Hematopoietic multipotent progenitor cell treated with erythropoietin and hydrocortisone succinate and interleukin-3 and kit ligand, for 4 days (in vitro differentiated cells): ENCODE measurements at places on chromosomes 1 and 21.

DNA sequence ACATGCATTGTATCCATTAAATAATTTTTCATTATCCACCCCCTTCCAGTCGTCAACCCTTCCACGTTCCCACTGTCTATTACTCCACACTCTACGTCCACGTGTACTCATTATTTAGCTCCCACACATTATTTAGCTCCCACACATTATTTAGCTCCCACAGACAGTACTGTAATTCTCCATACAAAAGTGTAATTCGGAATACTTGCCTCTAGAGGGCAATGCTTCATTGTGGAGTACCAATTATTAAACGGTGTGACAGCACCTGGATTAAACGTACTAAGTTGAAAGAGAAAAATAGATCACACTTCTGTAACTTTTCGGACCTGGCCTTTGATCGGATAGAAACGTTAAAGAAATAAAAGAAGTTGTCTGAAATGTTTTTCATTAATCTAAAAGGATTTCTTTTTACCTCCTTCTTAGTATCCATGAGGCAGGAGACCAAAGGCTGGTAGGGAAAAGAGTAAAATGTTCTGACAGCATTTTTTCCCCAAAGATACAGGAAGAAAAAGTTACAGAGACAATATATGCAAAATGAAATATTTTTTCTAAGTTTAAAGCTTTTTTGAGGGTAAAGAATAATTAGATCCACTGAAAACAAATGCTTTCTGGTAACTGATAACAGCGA is 99.2 kb downstream of the LHX8 start:
- peak; percentile 59 for DNase-seq

DNA sequence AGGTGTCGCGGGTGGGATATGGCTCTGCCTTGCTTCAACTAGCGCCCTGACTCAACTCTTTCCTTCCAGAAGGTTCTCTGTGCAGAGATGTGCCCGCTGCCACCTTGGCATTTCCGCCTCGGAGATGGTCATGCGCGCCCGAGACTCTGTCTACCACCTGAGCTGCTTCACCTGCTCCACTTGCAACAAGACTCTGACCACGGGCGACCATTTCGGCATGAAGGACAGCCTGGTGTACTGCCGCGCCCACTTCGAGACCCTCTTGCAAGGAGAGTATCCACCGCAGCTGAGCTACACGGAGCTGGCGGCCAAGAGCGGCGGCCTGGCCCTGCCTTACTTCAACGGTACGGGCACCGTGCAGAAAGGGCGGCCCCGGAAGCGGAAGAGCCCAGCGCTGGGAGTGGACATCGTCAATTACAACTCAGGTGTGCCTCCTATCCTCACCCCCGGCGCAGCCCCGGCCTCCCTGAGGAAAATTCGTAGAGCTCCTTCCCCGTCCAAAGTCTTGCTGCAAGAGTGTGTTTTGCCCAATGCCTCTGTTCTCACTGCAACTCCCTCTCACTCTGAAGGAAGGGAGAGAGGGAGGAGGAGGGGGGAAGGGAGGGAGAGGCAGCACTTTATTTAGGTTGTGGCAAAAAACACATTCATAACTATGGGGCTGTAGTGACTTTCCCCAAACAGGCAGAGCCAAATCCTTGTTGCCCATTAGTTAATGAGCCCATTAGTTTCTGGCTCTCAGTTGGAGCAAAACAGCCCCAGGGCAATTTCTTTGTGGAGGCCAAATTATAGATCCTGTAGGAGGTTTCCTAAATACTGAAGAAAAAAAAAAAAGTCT is 4.3 kb downstream of the LHX9 start:
- no peak for DNase-seq

DNA sequence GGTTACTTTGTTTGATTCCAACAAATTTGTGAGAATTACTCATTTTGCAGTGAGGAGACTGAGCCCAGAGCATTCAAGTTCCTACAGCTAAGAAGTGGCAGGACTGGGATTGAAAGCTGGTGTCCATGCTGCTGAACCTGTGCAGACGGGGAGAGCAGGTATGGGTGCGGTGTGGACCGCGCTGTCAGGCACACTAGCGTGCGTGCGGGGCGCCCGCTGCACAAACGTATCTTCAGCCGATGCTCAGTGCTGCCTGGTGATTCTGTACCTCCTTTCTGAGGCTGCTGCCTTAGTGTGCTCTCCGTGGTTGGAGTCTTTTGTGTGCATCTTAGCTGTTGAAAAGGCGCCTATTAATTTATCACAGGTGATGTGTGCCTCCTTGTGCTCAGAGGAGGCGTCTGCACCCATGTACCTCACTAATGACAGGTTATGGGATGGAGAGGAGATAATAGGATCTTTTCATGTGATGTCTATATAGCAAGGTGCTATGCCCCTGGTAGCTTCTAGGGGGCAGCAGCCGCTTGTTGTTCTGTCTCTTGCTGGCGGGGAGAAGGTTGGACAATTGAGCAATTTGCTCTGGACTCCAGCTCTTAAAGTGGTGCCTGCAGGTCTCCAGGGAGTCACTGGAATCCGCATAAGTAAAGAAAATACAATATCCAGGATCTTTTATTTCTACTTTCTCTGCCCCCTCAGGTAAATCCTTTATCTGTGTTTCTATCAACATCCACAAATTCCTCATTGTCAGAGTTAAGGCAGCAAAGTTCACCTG is 32.5 kb downstream of the PEX14 start:
- DNase-seq = peak; percentile 88

DNA sequence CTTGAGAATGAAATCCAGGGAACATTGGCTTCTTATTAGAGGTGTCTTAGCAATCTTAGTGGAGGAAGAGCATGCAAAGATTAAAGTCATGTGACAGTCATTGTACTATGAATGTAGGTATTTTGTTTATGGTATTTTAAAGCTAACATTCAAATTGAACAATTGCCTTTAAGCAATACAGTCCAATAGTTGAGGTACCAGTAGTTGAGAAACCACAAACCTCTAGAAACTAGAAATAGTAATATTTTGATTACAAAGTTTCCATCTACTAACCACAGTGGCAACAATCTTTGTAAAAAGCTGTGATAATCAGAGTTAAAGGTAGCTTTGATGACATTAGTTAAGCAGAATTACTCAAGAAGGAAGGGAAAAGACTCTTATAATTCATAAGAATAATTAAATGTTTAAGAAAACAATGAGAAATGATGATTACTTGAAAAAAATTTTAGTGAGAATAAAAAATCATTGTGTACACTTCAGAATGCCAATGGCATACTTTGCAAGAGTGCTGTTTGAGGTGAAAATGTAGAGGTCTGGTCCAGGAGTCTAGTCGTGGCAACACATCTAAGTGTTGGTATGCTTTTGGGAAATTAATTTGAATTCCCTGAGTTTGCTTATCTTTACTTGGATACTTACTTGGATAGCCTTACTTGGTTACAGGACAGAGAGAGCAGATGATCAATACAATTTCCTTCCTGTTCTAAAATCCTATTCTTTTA is 104.9 kb upstream of the PTGFR start:
- no peak for DNase-seq

GRCh38 chr1:39711966-39712340 is 20.7 kb upstream of the HPCAL4 start:
- no peak for DNase-seq

DNA sequence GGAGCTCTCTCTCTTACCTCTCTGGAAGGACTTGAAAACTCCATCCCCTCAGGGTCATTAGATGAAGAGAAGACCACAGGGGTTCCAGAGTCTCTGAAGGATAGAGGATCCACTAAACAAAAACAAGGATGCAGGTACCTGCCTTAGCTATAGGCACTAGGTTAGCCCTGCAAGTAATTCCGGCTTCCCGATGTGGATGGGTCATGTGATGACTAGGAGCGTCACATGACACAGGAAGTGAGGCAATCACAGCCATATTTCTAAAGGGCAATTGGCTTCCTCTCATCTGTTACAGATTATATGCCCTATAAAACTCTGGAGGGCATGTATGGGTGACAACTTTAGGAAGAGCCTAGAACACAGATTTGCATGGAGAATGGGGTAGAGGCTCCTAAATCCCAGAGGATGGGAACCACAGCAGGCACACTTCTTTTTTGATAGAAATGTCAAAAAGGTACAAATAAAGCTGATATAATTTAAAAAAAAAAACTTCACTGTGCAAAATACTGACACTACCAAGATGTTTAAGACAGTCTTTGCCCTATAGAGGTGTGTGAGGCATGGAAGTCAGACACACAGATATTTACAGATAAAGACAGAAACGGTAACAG is 14.1 kb downstream of the ENTREP3 start:
- DNase-seq = peak; percentile 93

GRCh38 chr21:26845066-26845758 is at the start of gene ADAMTS1:
TSS of gene ADAMTS1 (minus strand) at chr21:26845409. CDS start at chr21:26844954, 455 bp downstream.
- DNase-seq = peak; percentile 71

GRCh38 chr1:14421295-14421976 is 177.0 kb upstream of the KAZN start:
- no peak for DNase-seq

GRCh38 chr1:1373051-1373814 is 1.8 kb downstream of the AURKAIP1 start:
- DNase-seq = no peak

GRCh38 chr1:92695104-92695503 is 89.8 kb downstream of the EVI5 start:
- no peak for DNase-seq

- no peak for DNase-seq
Measured at GRCh38 chr1:74478979-74479378, 33.4 kb downstream of the LRRC53 start.

DNA sequence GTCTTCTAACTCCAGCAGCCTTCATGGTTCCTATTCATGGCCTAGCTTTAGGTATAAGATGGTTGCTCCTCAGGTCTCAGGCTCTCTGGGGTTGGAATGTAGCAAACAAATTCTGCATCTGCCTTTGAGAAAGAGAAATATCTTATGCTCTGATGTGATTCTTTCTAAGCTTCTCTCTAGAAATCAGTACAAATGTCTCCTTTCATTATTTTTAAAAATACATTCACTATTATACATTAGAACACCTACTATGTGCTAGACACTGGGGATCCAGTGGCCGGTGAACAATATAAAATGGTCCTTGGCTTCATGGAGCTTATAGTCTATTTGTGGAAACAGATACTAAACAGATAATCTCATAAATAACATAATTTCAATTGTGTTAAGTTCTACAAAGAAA is 16.1 kb upstream of the TMEM39B start:
- DNase-seq = no peak

GRCh38 chr1:218614031-218614430 is 268.9 kb downstream of the TGFB2 start:
- DNase-seq = no peak

- no peak for DNase-seq
Measured at GRCh38 chr1:113072141-113072756, 749 bp upstream of the LRIG2 start.

DNA sequence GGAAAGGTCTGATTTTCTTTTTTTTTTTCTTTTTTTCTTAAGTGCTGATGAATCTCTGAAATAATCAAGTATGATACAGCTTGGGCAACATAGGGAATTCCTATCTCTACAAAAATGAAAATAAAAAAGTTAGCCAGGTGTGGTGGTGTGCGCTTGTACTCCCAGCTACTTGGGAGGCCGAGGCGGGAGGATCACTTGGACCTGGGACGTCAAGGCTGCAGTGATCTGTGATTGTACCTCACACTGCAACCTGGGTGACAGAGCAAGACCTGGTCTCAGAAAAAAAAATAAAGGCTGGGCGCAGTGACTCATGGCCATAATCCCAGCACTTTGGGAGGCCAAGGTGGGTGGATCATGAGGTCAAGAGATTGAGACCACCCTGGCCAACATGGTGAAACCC is 6.0 kb downstream of the TRAPPC10 start:
- DNase-seq = no peak

DNA sequence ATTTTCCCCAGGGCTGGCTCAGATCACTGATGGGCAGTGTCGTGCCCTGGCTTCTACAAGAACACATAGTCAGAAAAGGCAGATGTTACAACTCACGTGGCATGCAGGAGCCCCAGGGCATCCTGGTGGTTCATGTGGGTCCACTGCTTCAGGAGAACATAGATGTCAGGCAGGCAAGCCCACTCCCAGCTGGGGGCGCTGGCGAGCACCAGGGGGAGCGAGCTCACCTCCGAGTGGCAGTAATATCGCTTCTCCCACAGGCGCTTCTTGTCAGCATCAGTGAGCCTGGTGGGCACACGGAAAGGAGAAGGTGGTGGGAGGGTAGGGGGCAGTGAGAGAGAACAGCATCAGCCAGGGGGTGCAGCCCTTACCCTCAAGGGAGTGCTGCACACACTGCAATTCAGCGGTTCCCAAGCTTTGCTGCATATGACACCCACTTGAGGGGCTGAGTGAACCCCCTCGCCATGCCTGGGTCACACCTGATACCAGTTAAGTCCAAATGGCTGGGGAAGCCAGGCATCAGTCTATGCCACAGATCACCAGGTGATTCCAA is 34.3 kb upstream of the PPP1R15B start:
- DNase-seq = peak; percentile 73

DNA sequence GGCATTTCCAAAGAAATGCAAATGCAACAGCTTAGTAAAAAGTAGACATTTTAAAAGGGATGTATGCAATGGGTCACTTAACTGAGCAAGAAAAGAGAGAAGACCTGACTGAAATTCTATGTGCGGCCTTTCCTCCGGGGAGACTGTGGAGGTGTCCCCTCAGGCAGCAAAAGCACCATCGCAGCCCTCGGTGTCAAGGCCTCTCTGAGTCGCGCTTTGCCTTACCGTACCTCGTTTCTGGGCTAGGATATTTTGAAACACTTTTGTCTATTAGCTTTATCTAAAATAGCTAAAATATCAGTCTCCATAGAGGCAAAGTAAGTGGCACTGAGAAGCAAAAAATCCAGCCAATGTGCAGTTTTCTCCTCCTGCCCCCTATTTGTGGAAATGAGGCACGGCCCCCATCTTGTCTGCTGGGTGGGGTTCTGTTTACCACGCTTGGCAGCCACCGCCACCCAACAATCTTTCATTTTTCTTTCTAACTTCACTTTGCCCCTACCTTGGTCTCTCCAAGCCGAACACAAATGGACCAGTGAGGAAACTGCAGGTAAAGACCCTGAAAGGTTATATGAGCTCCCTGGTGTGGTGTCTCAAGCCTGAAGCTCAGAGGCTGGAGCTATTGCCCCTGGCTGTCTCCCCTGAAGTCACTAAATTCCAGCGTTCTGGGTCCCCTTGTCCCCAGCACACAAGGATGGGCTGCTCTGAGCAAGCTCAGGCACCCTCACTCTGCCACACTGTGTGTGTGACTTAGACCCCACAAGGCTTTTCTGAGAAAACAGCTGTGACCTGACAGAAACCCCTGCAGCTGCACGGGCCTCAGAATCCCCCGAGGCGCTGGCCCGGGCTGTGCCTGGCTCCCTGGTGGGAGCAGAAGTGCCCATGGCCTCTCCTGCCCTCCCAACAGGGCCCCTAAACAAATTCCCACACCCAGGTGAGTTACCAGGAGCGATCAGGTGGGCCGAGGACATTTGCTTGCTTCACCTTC is 1.6 kb downstream of the CD247 start:
- DNase-seq = no peak

GRCh38 chr1:25641931-25642573 is 25.5 kb downstream of the MAN1C1 start:
- DNase-seq = no peak

GRCh38 chr1:53390261-53390660 is 62.4 kb upstream of the LRP8 start:
- DNase-seq = peak; percentile 10

DNA sequence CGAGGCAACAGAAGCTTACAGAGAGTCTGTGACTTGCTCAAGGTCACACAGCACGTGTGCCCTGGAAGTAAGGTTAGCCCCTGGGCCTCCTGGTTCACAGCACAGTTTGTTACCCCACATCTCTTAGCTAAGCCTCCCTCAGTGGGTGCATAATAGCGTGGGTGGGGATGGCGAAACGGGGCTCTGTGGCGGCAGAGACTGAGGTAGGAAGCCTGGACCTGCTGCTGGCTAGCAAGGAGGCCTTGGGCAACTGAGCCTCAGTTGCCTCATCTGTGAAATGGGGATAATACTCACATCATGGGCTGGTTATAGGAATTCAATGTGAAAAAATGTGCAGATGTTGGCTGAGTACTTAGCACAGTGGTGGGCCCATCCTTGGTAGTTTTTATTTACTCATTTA is 596 bp downstream of the PADI4 start:
- DNase-seq = peak; percentile 44
